ENCODE measurements at places on chromosomes 12 and 14. TPM values are rescaled to one million over a fixed set of nuclear protein-coding genes. Genes with fewer than 3 reads are reported as not detected.

RAB35 gene
- 21.5 TPM for total RNA-seq

MIPOL1 gene
- total RNA-seq, result 31.0 TPM

LRTM2 gene
- 3.5 TPM for total RNA-seq

GNPTAB gene
- 89.6 TPM for total RNA-seq

EML1 gene
- 26.8 TPM for total RNA-seq

DPPA3 gene
- total RNA-seq, result not detected

PXMP2 gene
- total RNA-seq, result 14.4 TPM

TMEM119 gene
- total RNA-seq, result 1.1 TPM

IL23A gene
- not detected for total RNA-seq

HOXC6 gene
- total RNA-seq, result not detected

POTEG gene
- total RNA-seq, result not detected

WNT1 gene
- not detected for total RNA-seq

NRIP2 gene
- total RNA-seq, result 1.7 TPM

OTX2 gene
- total RNA-seq, result 24.6 TPM
